Iris pigment epithelial cell (primary cell): ENCODE measurements at places on chromosomes 7 and 10.

GRCh38 chr10:97138174-97138573, 47.6 kb downstream of the SLIT1 start:
- DNase-seq: no peak

GRCh38 chr7:128805225-128805624, 13.5 kb downstream of the CCDC136 start:
- DNase-seq: no peak

- no peak for DNase-seq
Observed at GRCh38 chr7:42100156-42100508, 136.9 kb downstream of the GLI3 start.

GRCh38 chr7:29606287-29606721, 42.7 kb downstream of the PRR15 start:
- DNase-seq: peak; percentile 66

DNA sequence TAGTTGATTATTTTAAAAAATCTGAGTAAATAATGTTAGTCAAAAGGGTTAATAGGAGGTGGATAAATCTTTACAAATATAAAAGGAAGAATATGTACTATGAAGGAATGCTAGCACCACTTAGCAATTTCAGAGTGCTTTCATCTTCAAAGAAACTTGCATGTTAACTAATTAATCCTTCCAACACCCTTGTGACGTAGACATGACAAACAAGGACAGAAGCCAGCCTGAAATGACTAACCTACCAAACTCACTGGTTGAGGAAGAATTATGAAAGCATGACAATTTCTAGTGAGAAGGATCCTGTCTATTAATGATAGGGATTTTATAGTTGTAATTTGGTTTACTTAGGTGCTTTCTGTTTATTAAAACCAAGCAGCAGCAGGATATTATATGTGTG, 468.0 kb upstream of the FZD8 start:
- DNase-seq: no peak

GRCh38 chr10:93471110-93471651, 11.0 kb downstream of the MYOF start:
- peak; percentile 96 for DNase-seq
